ENCODE measurements at places on chromosomes 1 and 21. TPM values are rescaled to one million over a fixed set of nuclear protein-coding genes. Genes with fewer than 3 reads are reported as not detected.

GRCh38 chr1:77467741-77468140 lies 185.9 kb downstream of the AK5 start:
- DNase-seq, result no peak

GRCh38 chr1:1122078-1122811 lies 6.4 kb upstream of the C1orf159 start:
- peak; percentile 78 for DNase-seq

DNA sequence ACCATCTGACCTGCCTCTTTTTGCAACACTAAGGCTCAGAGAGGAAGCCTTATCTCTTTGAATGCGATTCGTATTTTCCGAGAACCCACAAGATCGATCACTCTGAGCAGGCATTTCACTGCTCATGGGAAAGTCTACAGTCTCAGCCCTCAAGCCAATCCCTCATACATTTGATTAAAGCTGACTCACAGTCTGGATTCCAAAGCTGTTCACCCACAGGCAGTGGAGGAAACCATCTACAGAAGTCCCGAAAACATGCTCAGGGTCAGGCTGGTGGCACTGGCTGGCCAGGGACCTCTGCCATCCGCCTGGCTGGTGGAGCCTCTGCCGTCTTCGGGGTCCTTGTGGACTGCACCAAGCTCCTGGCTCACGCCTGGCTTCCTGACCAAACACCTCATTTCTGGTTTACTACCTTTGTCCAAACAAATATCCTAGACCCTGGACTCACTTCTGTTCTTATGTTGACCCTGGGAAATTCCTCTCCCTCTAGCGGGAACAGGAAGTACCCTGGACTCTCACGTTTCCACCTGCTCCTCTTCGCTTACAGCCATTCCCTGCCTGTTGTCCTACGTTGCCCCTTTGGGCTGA lies 650.0 kb downstream of the SMYD3 start:
- no peak for DNase-seq

DNA sequence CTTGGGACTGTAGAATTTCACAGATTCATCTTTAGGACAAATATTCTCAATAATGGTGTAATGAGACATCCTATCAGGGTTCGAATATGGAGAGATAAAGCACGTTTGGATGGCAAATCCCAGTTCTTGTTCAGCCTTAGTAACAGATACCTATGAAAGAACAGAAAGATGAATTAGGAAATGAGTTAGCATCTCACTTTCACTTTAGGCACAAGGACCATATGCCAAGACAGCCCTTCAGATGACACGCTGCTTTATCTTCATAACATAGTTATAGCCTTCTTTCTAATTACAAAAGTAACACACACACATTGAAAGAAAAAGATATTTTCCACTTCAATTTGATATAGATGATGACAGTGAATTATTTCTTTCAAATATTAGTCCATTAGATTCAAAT lies 173.6 kb downstream of the TGFBR3 start:
- no peak for DNase-seq

- DNase-seq, result no peak
Observed at GRCh38 chr1:46650491-46650890, 17.7 kb downstream of the ATPAF1 start.

DNA sequence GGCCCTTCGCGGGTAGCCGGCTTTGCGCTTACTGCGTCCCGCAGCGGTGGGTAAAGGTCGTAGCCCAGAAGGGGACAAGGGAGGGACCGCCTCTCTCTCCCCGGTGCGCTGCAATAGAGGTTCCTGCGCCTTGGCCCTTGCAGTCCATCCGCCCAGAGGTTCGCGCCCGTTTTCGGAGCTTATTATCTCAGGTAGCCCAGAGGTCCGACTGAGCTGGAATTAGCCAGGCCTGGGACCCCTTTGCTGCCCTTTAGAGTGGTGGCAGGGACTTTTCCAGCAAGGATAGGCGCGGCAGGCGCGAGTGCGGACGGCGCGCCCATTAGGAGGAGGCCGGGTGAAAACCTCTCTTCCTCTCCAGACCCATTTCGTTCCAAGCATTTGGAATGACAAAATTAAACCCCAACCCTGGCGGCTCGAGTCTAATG lies 5.0 kb downstream of the LHX4 start:
- no peak for DNase-seq

GRCh38 chr1:26370591-26371382 lies 1.8 kb downstream of the ZNF683 start:
- no peak for DNase-seq

DNA sequence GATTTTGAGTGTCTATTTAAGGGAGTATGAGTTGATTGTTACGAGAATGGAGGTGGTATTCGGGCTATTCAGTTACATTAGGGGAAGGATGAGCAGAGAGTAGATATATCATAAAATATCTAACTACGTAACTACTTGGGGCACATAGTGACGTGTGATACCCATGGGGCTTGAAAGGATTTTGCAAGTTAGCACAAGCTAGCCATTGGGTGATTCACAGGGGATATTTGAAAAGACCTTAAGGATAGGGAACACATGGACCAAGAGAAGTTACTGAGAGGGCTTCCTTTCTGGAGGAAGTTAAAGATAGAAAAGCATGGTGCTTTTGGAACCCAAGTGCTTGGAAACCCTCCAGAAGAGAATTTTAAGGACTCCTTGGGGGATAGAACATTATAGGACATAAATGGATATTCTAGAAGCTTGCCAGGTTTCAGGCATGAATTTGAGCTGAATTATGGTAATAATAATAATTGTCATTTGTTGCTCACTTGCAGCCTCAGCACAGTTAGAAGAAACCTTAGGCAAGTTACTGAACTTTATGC lies 5.4 kb downstream of the DISP1 start:
- no peak for DNase-seq

- DNase-seq, result peak; percentile 72
Observed at GRCh38 chr1:212915245-212916091, 34.9 kb upstream of the VASH2 start.

- no peak for DNase-seq
Observed at GRCh38 chr1:94026619-94027380, 94.1 kb downstream of the ABCA4 start.

- no peak for DNase-seq
Observed at GRCh38 chr1:108097018-108097417, 103.1 kb downstream of the SLC25A24 start.

DNA sequence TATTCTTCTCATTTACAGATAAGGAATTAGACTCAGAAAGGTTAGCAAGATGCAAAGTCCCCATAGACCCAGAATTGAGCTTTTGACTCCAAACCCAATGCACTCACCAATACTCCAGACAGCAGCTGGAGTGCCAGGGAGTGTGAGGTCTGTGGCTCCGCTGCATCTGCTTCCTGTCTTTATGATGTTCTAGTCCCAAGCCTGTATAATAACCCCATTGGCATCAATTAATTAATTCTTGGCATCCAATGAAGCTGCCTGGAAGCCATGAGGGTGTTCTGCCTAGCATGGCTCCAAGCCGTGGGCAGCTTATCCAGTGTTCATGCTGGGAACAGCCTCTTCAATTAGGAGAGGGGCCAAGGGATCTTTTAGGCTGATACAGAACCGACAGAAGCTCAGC lies 188.7 kb downstream of the GIPC2 start:
- no peak for DNase-seq

DNA sequence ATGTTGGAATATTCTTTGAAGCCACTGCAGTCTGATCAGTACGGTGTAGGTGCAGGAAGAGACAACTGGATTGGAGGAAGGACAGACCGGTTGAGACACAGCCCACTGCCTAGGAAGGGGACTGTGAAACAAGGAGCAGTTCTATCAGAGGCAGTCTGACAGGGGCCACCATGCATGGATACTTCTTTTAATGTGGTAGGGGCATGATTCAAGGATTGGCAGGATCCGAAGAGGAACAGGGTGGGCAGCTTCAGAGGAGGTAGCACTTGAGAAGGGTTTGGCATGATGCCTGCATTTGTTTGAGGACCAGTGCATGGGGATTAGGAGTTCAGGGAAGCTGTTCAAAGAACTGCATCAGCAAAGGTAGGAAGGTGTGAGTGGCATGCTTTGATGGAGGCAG lies 167.9 kb downstream of the DYRK1A start:
- no peak for DNase-seq

DNA sequence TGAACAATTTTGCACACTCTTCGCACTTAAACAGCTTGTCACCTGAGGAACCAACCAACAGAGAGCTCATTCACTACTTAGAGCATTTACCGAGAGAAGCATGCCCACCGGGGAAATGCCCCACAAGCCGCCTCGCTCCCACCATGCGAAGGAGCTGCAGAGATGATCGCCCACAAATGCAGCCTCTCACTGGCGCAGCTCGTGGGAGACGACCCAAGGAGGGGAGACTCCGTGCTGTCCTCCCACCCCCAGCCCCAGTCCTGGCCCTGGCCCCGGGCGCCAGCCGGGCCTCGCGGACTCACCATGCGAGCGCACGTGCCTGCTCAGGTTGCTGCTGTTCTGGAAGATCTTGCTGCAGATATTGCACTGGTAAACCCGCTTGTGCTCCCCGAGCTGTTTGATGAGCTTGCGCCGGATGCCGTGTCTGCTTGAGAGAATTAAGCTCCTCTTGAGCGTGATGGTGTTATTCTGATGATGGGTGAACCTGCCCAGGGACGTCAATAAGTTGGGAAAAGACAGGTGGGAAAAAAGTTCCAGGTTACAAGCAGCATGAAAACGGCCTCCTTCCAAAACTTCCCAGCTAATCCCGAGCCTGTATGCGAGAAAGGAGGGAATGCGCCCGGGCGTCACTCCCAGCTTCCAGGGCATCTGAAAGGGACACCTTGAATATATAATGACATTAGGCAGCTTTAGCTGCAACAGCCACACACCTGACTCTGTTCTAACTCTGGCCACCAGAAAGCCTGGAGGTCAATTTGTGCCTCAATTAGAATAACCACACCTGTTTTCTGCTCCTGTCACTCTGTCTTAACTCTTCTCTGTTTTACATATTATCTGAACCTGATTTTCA lies 42.8 kb downstream of the PRDM15 start:
- DNase-seq, result no peak

GRCh38 chr1:43414634-43415223 lies 25.0 kb downstream of the SZT2 start:
- DNase-seq, result peak; percentile 59

- peak; percentile 67 for DNase-seq
Observed at GRCh38 chr1:155324717-155325602, 4.3 kb downstream of the RUSC1 start.

DNA sequence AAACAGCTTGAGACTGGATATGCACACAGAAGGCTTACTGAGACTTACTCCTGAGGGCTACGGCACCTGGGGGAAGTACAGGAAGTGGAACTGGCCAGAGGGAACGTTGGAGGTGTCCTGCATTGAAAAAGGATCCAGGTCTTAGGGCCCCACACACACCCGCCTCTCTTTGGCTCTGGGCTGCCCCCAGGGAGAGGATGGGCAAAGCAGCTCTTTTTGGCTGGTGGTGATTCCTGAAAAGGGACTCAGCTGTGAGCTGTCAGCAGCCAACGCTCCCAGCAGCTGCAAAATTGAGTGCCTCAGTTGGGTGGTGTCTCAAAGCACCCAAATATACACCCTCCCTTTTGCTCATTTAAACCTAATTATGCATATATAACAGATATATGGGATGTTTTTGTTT lies 213.2 kb downstream of the TNR start:
- no peak for DNase-seq

- no peak for DNase-seq
Observed at GRCh38 chr21:28944296-28944695, 48.4 kb downstream of the LTN1 start.

GRCh38 chr1:97101509-97101908 lies 379.9 kb downstream of the PTBP2 start:
- DNase-seq, result no peak

DNA sequence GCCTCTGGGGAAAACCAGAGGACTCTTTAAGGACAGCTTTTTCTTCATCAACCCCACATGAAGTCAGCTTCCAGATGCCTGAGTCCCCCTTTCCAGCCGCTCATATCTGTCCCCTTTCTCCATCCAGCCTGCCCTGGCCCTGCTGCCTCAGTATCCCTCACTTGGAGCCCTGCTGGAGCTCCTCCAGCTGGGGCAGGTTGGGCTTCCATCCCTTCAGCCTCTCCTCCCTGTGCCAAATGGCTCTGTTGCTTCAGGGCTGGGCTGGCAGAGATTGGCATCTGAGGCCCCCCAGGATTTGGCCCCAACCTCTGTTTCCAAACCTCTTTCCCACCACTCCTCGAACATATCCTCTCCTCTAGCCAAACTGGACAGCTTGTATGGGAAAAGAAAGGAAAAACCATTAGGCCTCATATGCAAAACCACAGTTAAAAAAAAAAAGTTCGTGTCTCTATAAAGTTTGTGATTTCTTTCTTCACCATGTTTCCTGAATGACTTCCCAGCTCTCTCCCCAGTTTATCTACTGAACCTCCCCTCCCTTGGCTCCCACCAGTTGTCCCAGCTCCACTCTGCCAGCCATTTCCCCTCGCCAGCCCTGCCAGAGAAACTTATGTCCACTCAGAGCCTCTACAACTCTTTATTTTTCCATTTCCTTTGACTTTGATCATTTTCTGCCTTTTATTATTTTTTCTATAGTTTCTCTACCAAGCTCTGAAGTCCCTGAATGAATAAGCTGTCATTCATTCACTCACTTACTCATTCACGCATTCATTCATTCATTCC lies 217.9 kb downstream of the FOXD2 start:
- no peak for DNase-seq

DNA sequence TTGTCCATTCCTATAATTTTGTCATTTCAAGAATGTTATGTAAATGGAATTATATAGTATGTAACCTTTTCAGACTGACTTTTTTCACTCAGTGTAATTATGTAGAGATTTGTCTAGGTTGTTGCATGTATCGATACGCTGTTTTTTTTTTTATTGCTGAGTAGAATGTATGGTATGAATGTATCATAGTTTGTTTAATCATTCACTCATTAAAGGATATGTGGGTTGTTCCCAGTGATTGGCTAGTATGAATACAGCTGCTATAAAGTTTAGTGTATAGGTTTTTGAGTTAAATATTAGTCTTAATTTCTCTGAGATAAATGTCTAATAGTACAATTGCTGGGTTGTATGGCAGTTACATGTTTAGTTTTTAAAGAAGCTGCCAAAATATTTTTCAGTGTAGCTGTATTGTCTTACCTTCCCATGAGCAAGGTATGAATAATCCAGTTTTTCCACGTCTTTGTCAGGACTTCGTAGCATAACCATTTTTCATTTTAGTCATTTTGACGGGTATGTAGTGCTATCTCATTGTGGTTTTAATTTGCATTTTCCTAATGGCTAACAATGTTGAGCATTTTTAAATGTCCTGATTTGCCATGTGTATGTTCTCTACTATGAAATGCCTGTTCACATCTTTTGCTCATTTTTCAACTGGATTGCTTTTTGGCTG lies 22.4 kb downstream of the CASQ2 start:
- DNase-seq, result no peak

Gene IL23R
- total RNA-seq, result not detected

Gene NPHP4
- total RNA-seq, result 24.3 TPM

Gene PTGFR
- 0.67 TPM for total RNA-seq

Gene C21orf91
- total RNA-seq, result 19.6 TPM

Gene SYCP1
- not detected for total RNA-seq

Gene FLG2
- not detected for total RNA-seq

Gene RIPPLY3
- not detected for total RNA-seq

Gene NPL
- total RNA-seq, result 6.7 TPM

Gene ATP6V1G3
- total RNA-seq, result not detected

Gene TATDN3
- 17.5 TPM for total RNA-seq

Gene AKT3
- total RNA-seq, result 84.1 TPM

Data from thyroid gland (tissue), 4 donors.